ENCODE measurements at places on chromosomes 1 and 21.

DNA sequence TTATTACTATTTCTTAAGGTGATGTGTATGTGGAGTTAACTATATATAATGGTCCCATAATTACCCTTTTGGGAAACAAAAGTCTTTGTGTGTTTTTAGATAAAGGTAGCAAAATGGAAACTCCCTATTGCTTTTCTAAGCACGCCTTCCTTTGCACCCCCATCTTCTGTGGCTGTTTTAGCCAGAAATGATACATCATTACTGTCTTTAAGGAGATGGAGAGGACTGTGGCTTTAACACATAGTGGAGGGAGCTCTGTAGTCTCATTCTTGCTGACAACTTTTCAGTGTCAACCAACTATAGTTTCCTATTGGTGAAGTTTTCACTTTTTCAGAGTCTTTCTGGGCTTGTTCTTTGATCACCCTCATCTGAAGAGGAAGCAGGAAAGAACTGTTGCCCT is 1.0 kb downstream of the APOBEC4 start:
- no peak overlapping the region for H3K27ac ChIP-seq
- H3K4me3 ChIP-seq: no peak overlapping the region
- no peaks in the 10 kb centered on the region for H3K36me3 ChIP-seq
- peaks cover 3% of the 10 kb centered on the region for H3K4me1 ChIP-seq
- DNase-seq: no peak

GRCh38 chr1:10676963-10677362 is 119.5 kb downstream of the CASZ1 start:
- H3K4me1 ChIP-seq: peaks cover 25% of the 10 kb centered on the region
- no peak for DNase-seq
- H3K36me3 ChIP-seq: no peaks in the 10 kb centered on the region

GRCh38 chr1:67194209-67194863 is 28.1 kb downstream of the IL23R start:
- no peak overlapping the region for H3K27ac ChIP-seq
- H3K36me3 ChIP-seq: no peaks in the 10 kb centered on the region
- no peak for DNase-seq
- H3K27me3 ChIP-seq: no peaks in the 10 kb centered on the region
- H3K4me3 ChIP-seq: no peak overlapping the region

DNA sequence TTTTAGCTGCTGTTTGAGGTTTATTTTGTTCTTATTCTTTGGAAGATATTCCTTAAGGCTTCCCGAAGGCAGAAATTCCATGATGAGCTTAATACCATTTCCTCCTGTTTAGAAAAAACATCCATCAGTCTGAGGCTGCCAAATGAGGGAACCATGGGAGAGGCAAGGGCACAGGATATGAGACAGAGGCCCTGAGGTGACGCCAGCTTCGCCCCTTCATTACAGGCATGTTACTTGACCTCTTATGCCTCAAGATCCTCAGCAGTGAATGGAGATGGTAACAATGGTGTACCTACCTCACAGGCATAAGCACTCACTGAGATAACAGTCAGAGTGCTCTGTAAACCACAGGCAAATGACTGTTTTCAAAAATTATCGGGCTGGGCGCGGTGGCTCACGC is 93.6 kb downstream of the RAVER2 start:
- peaks cover 4% of the 10 kb centered on the region for H3K4me1 ChIP-seq
- no peak overlapping the region for H3K27ac ChIP-seq
- no peaks in the 10 kb centered on the region for H3K27me3 ChIP-seq

DNA sequence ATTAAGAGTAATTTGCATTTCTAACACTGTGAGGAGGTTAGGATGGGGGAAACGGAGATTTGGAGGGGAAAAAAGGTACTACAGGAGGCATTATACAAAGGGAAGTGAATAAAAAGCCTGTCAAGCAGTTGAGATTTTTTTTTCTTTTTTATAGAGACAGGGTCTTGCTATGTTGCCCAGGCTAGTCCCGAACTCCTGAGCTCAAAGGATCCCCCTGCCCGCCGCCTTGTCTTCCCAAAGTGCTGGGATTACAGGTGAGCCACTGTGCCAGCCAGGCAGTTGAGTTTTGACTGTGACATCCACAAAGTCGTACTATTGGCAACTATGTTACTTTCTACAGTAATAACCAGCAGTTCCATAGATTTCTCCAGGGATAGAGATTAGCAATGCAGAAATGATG is 2.6 kb downstream of the CLCC1 start:
- H3K36me3 ChIP-seq: no peaks in the 10 kb centered on the region
- no peak overlapping the region for H3K4me3 ChIP-seq
- H3K4me1 ChIP-seq: peaks cover 23% of the 10 kb centered on the region
- no peak overlapping the region for H3K27ac ChIP-seq

- no peaks in the 10 kb centered on the region for H3K27me3 ChIP-seq
- no peak overlapping the region for H3K27ac ChIP-seq
- peaks cover 3% of the 10 kb centered on the region for H3K4me1 ChIP-seq
- no peaks in the 10 kb centered on the region for H3K36me3 ChIP-seq
- no peak for DNase-seq
These were observed 51.2 kb downstream of the EPHB2 start for GRCh38 chr1:22761821-22762220.

GRCh38 chr1:161037661-161038522 is 872 bp downstream of the TSTD1 start:
- H3K4me3 ChIP-seq: peak overlapping the region; percentile 60
- peaks cover 15% of the 10 kb centered on the region for H3K4me1 ChIP-seq
- H3K36me3 ChIP-seq: peaks cover 37% of the 10 kb centered on the region
- peak overlapping the region; percentile 75 for H3K27ac ChIP-seq
- no peak for DNase-seq
- H3K27me3 ChIP-seq: no peaks in the 10 kb centered on the region

GRCh38 chr1:188218289-188218688 is 1389.5 kb downstream of the PLA2G4A start:
- H3K27ac ChIP-seq: no peak overlapping the region
- no peak for DNase-seq
- H3K36me3 ChIP-seq: no peaks in the 10 kb centered on the region
- no peaks in the 10 kb centered on the region for H3K27me3 ChIP-seq
- no peak overlapping the region for H3K4me3 ChIP-seq

Measured in suprapubic skin (tissue), 4 donors.